ENCODE measurements at places on chromosomes 6 and 20.

DNA sequence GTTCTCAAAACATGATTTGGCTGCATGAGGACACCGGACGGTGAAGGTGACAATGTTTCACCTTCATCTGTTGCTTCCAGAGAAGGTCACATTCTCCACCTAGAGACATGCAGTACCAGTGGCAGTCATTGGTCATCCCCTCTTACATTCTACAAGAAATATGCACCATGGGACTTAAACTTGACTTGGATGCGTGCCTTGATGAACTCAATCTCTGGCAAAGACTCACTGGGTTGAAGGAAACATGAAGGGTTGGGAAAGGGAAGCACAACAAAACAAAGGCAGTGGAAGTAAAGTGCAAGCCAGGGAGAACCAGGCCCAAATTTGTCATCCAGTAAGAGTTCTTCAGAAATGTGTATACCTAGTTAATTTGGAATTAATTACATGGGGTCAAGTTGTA is 39.4 kb upstream of the ARMH2 start:
- DNase-seq = no peak

- no peak for DNase-seq
Measured at GRCh38 chr6:63245420-63245819, 34.2 kb downstream of the FKBP1C start.

DNA sequence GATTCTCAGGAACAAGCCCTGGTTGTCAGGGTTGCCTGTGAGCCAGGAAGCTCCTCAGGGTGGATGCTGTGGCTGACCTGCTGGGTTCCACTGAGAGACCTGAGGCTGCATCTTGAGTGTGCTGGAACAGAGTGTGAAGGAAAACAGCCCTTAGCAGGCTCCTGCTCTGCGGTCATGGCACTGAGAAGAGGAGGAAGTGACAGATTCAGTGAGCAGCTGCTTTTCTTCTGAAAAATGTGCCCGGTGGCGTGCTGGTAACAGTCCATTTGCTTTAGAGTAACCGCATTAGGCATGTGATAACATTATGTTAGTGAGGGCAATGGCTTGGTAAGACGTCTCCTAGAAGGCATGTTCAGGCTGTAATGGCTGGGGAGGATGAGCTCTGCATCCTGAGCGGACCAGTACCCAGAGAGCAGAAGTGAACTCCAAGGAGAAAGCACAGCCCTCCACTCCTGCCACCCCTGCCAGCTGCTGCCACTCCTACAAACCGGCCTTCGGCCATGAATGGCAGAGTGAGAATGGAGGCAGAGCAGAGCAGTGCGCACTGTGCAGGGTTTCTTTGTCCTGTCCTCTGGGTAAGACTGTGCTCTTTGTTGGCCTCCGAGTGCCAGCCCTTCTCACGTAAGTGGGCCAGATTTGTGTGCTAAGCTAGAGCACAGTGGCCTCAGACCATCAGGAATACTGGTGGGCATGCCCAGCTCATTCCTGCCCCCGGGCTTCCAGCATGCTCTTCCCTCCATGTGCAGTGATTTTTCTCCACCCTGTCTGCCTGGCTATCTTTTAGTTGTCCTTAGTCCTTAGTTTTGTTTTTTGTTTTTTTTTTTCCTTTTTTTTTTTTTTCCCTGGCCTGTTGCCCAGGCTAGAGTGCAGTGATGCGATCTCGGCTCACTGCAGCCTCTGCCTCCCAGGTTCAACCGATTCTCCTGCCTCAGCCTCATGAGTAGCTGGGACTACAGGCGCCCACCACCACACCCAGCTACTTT is 98.1 kb upstream of the VSTM2L start:
- DNase-seq = peak; percentile 2

DNA sequence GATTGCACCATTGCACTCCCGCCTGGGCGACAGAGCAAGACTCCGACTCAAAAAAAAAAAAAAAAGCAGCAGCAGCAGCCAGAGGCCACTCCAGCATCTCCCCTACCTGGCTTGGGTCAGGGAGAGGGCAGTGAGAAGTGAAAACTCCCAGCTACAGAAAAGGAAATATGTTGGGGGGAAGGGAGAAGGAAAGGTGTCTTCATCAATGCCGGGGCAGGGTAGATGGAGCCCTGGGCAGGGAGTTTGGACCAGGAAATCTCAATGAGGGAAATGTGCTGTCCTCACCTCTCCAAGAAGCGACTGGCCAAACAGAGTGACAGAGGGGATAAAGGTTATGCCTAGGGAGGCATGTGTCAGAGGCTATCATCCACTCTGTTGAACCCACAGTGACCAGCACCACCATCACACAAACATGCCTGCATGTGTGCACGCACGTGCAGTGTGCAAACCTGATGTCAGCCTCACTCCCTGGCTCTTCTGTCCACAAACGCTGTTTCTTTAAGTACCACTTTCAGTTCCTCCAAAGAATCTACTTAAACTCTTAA is 887 bp upstream of the AIF1 start:
- no peak for DNase-seq

DNA sequence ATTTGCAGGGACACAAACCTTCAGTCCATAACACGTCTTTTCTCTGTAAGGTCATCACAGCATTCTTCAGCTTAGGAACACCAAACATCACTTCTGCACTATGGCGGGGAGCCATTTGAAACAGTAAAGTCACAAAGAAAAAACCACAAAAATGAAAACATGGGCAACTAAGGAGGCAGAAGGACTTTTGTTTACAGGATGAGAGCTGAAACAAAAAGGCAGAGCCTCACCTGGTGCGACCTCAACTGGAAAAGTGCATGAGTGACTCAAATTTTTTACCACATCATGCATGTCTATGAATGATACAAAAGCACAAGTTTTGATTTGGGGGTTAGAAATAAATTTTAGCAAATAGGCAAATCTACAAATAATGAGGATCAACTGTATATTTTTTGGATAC is 68.2 kb upstream of the TNFAIP3 start:
- DNase-seq = peak; percentile 66

DNA sequence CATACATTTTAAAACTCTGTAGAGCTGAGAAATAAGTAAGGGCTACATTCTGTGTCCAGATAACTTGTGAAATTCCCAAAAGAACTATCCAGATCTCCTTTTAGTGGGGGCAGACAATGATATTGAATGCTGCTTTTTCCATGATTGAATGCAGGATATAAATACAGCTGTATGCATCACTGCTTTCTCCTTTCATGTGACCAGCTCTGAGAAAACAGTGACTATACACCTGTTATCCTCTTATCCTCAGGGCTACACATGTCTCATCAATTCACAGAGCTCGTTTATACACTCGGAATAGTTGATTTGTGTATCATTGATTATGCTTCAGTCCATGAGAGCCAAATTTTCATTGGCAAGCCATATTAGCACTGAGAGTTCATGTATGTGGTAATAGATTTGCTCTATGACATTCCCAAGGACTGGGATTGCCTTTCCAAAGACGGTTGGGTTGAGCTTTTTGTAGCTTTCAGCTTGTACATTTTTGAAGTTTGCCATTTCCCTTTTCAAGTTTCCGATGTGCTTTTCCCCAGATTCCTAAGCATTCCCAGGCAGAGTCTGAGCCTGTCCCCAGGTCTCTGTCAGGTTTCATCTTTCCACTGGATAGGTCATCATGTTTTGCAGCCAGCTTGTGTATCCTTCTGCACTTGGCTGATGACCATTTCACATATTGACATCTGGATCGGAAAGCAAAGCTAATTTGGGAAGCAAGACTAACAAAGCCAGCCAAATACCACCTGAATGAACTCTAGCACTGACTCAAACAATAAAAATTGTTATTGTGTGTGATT is 97.7 kb downstream of the RFX6 start:
- DNase-seq = no peak

DNA sequence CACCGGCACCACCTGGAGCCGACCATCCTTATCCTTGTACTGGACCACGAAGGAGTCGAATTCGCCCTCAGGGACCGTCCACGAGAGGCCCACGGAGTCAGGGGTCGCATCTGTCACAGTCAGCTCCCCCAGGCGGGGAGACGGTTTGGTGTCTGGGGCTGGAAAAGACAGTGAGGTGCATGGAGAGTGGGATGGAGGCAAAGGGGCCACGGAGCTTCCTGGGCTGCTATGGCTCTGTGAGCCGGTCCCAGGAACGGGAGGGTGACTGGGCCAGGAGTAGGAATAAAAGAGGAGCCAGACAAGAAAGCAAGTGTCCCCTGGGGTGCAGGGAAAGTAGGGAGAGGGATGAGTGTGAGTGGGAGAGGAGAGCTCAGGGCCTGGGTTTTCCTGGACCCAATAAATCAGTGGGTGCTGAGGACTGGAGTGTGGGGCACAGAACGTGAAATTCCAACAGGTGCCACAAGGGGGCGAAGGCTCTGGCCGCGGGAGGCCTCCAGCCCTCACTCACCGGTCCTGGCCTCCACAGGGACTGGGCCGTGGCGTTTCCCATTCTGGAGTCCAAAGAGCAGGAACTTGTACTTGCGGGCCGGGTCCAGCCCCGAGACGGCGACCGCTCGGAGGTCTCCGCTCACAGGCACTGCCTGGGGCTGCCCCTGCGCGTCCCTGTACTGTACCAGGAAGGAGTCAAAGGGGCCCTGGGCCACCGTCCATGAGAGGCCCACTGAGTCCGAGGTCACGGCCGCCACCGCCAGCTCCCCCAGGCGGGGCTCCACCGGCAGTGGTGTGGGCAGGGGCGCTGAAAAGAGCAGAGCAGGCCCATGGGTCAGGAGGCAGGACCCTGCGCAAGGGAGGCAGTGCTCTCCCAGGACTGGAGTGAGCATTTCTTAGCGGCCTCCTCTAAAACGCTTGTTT is 9.9 kb downstream of the CYP21A2 start:
- peak; percentile 72 for DNase-seq

Data from activated CD8-positive, alpha-beta T cell treated with anti-CD3 and anti-CD28 coated beads for 36 hours (primary cell).